ENCODE measurements at places on chromosomes 13 and 19. TPM values are rescaled to one million over a fixed set of nuclear protein-coding genes. Genes with fewer than 3 reads are reported as not detected.

- DNase-seq, result no peak
These were observed 52.6 kb downstream of the MAP4K1 start for GRCh38 chr19:38564981-38565690.

- no peak for DNase-seq
These were observed 20.0 kb upstream of the ZNF841 start for GRCh38 chr19:52115526-52116053.

DNA sequence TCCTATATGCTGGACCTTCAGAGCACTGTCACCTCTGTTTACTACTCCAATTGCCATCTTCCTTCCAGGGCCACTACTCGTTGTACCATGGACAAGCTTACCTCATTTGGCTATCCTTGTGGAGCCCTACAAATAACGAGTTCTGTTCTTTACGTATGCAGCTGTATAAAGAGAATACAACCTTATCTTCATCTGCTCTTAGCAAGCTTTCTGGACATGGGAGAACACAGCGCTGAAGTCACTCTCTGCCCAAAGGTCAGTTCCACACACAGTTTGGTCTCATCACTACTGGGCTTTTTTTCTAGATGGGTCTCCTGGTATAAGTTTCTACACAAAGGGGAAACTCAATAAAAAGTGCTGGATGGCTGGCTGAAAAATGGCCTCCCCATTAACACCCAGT is 88.9 kb downstream of the CDADC1 start:
- DNase-seq, result no peak

DNA sequence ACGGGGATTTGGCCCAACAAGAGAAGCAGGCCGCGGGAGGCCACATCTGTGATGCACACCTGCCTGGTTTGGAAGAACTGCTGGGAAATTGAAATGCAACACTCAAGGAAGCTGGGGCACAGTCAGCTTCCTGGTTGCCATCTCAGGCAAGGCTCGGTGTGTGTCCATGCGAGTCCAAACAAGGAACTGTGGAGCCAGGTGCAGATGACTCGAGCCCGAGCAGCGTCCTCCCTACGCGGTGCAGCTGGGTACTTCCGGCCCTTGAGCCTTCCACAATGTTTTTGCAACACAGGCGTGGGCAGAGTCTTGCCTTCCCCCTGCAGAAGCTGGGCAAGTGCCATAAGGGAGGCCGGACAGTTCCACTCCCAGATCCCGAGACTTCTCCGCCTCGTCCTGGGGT is 94.6 kb downstream of the CRYL1 start:
- DNase-seq, result no peak

GRCh38 chr13:29396446-29396845 is 199.0 kb downstream of the SLC7A1 start:
- no peak for DNase-seq

GRCh38 chr19:11240008-11240444 is 607 bp downstream of the ANGPTL8 start:
- DNase-seq, result no peak

DNA sequence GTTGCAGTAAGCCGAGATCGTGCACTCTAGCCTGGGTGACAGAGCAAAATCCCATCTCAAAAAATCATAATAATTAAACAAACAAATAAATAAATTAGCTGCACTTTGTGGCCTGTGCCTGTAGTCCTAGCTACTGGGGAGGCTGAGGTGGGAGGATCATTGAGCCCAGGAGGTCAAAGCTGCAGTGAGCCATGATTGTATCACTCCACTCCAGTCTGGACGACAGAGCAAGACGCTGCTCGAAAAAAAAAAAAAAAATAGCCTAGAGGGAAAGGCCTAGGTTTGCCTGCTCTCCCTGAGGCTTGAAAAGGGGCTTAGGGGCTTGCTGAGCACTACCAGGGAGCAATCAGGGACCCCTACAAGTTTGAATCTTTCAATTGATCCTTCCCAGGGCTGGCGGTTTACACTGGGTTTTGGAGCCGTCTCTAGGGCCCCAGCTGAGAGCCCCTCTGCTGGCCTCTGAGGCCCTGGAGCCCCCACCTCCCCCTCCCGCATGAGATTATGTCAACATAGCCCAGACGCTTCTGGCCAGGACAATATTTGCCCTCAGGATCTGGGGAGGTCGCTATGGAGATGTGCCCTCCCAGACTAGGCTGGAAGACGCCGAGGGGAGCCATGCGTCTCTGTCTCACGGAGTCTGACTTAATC is 10.4 kb upstream of the GIPR start:
- no peak for DNase-seq

DNA sequence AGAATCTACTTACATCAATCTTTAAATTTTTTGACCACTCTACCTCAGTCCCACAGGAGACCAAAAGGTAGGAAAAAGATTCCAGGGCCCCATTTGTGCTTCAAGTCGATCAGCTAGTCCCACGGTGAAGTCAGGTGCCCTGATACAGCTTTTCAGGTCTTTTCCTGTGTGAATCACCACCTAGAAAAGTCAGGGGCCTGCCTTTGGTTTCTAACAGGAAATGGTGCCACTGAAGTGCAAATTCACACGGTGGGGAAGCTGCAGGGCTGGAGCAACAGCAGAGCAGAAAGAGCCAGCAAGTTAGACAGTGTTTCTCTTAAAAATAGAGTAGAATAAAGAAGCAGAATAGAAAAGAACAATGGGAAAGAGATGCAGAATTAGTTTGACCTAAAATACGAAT is 107.5 kb downstream of the KLF12 start:
- DNase-seq, result no peak

- DNase-seq, result peak; percentile 77
These were observed at the start of gene ZNF836 for GRCh38 chr19:52171321-52172169. ZNF836 (minus strand) TSS chr19:52171621; CDS start chr19:52168072, 3,549 bp downstream.

- no peak for DNase-seq
These were observed 17.5 kb downstream of the ELAVL3 start for GRCh38 chr19:11463391-11463790.

- no peak for DNase-seq
These were observed 24.1 kb downstream of the RRAS start for GRCh38 chr19:49615861-49616260.

- no peak for DNase-seq
These were observed 8.2 kb downstream of the ATP11A start for GRCh38 chr13:112697756-112698655.

- DNase-seq, result no peak
These were observed 20.8 kb downstream of the DOT1L start for GRCh38 chr19:2184422-2184975.

GRCh38 chr13:27170221-27170515 is 1.4 kb downstream of the USP12 start:
- DNase-seq, result no peak

- peak; percentile 93 for DNase-seq
These were observed 675 bp downstream of the PEG3 start for GRCh38 chr19:56839652-56840450.

- DNase-seq, result no peak
These were observed 14.3 kb upstream of the SBK3 start for GRCh38 chr19:55559684-55560083.

DNA sequence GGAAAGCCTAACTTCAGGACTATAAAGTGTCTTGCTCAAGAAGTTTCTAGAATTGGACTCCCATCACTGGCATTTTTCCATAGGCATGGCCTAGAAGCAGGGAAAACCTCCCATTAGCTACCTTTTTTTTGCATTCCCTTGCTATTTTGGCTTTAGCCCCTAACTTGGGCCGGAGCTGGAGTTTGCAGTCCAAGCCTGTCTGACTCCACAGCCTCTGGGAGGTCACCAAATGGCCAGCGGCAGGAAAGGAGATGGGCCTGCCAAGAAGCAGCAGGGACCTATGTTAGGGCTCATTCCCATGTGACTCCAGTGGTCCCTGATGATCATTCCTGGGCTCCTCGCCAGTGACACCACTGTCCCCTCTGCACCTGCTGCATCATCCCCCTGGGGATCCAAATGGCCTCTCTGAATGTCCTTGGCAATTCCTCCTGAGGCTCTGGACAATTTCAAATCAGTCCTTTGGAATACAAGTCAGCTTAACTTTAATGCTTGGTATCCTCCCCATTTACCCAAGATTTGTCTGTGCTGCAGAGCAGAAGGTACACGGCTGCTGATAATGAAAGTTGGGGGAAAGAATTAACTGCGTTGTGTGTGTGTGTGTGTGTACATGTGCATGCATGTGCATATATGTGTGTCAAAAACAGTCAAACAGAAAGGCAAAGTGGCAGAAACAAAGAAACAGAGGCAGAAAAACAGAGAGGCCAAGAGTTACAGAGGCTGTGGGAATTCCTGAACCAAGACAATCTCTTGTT is 69.8 kb upstream of the SERP2 start:
- no peak for DNase-seq

- DNase-seq, result no peak
These were observed 289.9 kb downstream of the DIAPH3 start for GRCh38 chr13:59873856-59874255.

DNA sequence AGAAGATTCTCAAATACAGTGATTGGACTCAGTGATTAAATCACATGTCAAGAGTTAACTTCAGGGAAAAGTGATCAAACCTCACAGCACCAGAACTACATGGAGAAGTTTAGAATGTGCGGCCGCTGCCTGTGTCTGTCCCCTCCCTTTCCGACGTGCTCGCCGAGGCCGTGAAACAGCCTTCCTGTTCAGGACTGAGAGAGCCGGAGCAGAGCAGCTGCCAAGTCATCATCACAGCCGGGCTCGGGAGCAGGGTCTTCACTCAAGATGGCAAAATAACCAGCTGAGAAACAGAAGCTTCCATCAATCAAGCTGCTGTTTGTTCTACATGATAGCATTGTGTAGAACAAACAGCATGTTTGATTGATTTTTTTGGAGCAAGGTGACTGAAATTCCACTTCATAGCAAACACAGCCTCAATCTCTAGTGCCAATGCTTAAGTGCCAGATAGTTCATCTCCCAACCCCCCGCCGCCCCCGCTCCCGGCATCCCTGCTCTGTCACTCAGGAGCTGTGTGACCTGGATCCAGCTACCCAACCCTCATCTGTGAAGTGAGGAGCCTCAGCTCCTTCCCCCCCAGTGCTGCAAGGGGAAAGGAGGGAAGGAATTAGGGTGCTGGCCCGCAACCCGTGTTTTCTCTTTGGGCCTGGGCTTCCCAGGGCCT is 70.6 kb downstream of the HSPH1 start:
- no peak for DNase-seq

- no peak for DNase-seq
These were observed 4.6 kb downstream of the NFIC start for GRCh38 chr19:3370728-3371591.

- no peak for DNase-seq
These were observed 5.7 kb downstream of the FGF9 start for GRCh38 chr13:21676611-21677021.

- DNase-seq, result no peak
These were observed 86.8 kb upstream of the STARD13 start for GRCh38 chr13:33372251-33372919.

GRCh38 chr19:3186160-3186688 is 494 bp downstream of the NCLN start:
- no peak for DNase-seq

DNA sequence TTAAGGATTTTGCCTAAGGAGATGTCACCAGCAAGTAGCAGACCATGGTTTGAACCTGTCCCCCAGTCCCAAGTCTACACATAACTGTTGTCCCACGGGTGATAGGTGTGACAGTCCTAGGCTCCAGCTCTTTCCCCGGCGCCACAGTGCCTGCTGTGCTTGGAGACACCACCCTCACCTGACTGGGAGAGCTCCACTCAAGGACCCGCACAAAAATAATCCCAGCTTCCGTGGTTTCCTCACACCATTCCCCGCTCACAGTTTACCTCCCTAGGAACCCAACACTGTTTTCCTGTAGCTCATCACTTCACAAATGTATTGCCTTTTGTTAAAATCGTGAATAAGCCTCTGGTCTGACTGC is 19.8 kb upstream of the RASA3 start:
- DNase-seq, result no peak

GRCh38 chr13:75771818-75772217 is 135.7 kb downstream of the LMO7 start:
- no peak for DNase-seq

DNA sequence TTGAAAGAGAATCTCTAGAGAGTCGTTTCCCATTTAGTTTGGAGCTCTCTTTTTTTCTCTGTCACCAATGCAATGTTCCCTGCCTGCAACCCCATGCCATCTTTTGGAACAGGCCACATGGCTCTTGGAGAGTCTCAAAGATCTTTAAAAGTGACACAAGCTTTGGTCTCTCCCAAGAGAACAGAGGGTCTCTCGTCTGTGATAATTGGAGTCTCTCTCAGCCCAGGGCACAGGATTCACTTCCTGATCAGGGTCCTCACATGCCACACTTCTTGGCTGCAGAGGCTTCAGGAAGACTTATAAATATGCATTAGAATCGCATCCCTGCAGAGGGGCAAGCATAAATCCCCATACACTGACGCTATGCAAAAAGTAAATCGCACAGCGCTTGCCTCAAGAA is 240.5 kb downstream of the IRS2 start:
- no peak for DNase-seq

GRCh38 chr19:18711893-18712292 is 28.4 kb downstream of the CRTC1 start:
- DNase-seq, result no peak

DNA sequence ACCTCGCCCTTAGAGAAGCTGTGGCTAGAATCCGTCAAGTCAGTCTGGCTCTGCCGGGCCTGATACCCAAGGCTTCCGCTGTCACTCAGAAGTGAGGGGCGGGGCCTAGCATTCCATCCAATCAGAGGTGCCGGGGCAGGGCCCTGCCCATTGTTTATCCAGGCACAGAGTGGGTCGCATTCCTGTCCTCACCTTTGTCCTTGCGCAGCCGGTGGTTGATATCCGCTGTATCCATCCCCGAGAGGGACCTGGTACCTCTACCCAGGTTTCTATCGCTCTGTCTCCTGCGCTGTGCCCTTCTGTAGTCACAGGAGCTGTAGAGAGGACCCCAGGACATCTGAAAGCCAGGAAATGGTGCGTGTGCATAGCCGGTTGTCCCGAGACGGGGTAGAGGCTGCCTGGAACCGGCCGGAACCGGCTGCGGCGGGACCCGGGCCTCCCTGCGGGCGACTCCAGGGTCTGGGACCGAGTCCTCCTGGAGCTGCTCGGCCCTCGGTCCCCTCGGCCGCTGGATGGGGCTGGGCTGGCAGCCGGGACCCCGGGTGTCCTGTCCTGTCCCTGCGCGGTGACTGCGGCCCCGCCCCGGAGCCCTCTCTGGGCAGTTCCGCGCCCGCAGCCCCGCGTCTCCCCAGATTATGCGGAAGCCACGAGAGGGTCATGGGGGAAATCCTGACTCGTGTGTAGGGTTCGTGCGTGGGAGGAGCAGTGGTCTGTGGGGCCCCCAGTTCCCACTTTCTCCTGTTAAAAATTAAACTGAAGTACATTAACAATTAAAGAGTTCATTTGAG is at the start of gene ZNF763:
ZNF763 (plus strand) TSS at position 183 of the 788 bp plus-strand sequence; CDS start at position 352, 169 bp downstream.
- peak; percentile 81 for DNase-seq

- no peak for DNase-seq
These were observed 11.9 kb downstream of the MEIS3 start for GRCh38 chr19:47407417-47407774.

PRRG2 gene
- total RNA-seq, result 1.6 TPM

CPAMD8 gene
- total RNA-seq, result 11.3 TPM

RASAL3 gene
- 0.85 TPM for total RNA-seq

TMEM272 gene
- not detected for total RNA-seq

URAD gene
- not detected for total RNA-seq

APC2 gene
- total RNA-seq, result 1.2 TPM

LGALS14 gene
- not detected for total RNA-seq

ZNF85 gene
- 26.4 TPM for total RNA-seq

SYCN gene
- total RNA-seq, result not detected

LYPD5 gene
- 0.58 TPM for total RNA-seq

COMP gene
- 0.90 TPM for total RNA-seq

RBM42 gene
- total RNA-seq, result 14.8 TPM

PAN3 gene
- 53.3 TPM for total RNA-seq

HAUS5 gene
- 6.3 TPM for total RNA-seq

FBN3 gene
- 2.3 TPM for total RNA-seq

FCAR gene
- total RNA-seq, result not detected

Measured in urinary bladder (tissue), 4 donors.